ENCODE measurements at places on chromosomes 5 and 9.

DNA sequence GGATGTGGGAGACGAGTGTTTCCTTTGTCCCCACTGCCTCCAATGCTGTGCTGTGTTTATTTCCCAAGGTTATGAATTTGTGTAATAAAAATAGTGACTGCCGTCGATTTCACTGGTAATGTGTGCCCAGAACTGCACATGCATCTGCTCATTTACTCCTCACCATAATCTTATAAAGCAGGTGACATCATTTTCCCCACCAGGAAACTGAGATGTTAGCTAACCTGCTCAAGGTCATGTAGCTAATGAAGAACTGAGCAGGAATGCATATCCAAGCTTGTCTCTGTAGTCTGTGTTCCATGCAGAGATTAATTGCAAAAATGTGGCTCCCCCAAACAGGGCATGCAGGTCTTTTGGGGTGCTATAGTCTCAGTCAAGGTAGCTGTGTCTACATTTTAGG, 224.4 kb downstream of the TENT4A start:
- no peak for DNase-seq

- no peak for DNase-seq
Observed at GRCh38 chr5:103895738-103896137, 333.1 kb upstream of the NUDT12 start.

- no peak for DNase-seq
Observed at GRCh38 chr5:54881286-54882005, 103.9 kb downstream of the ESM1 start.

- DNase-seq: peak; percentile 32
Observed at GRCh38 chr5:180785121-180785781, 17.4 kb downstream of the MGAT1 start.

GRCh38 chr9:71814815-71815214, 46.5 kb upstream of the CEMIP2 start:
- DNase-seq: peak; percentile 58

DNA sequence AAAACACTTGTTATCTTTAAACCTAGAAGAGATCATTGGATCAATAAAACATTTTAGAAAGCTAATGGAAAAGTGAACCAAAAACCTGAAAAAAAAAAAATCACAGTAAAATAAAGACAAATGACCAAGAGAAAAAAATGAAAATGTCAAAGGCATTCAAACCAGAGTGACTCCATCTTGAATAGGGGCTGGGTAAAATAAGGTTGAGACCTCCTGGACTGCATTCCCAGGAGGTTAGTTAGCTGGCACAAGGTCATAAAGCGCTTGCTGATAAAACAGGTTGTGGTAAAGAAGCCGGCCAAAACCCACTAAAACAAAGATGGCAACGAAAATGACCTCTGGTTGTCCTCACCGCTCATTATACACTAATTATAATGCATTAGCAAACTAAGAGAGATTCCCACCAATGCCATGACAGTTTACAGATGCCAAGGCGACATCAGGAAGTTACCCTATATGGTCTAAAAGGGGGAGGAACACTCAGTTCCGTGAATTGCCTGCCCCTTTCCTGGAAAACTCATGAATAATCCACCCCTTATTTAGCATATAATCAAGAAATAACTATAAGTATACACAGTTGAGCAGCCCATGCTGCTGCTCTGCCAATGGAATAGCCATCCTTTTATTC, 116.7 kb upstream of the NEK6 start:
- no peak for DNase-seq

- DNase-seq: no peak
Observed at GRCh38 chr9:130041648-130042405, 1.2 kb downstream of the FNBP1 start.

GRCh38 chr5:136053336-136054141, 24.8 kb downstream of the TGFBI start:
- peak; percentile 80 for DNase-seq

GRCh38 chr9:11966786-11967185, 726.4 kb upstream of the TYRP1 start:
- DNase-seq: no peak
